ENCODE measurements at places on chromosomes 7 and 10.

GRCh38 chr7:106010331-106010730, 47.3 kb downstream of the CDHR3 start:
- DNase-seq: no peak

- DNase-seq: no peak
Measured at GRCh38 chr10:80283536-80284199, 5.8 kb downstream of the MAT1A start.

GRCh38 chr10:14413523-14413922, 82.8 kb upstream of the FRMD4A start:
- no peak for DNase-seq

GRCh38 chr7:157177983-157178381, 39.3 kb downstream of the UBE3C start:
- DNase-seq: no peak

- no peak for DNase-seq
Measured at GRCh38 chr7:25073451-25073850, 51.6 kb downstream of the CYCS start.

DNA sequence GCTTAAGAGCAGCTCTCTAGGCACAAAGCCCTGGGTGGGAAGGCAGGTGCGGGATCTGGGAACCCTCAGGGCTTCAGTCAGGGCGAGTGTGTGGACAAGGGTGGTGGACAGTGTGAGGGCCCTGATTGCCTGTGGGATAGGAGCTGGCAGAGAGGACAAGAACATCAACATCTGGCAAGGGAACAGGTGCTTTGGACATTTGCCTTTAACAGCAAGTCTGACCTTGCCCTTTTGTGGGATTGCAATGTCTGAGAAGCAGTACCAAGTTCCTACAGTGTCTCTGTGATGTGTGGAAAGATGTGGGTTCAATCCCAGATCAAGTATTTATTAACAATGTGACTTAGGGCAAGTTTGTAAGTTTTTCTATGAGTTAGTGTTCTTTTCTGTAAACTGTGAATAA, 46.7 kb downstream of the TFAM start:
- no peak for DNase-seq

GRCh38 chr10:22657566-22658225, 56.7 kb downstream of the PIP4K2A start:
- no peak for DNase-seq

- DNase-seq: no peak
Measured at GRCh38 chr7:5429253-5429856, 5.7 kb upstream of the TNRC18 start.

DNA sequence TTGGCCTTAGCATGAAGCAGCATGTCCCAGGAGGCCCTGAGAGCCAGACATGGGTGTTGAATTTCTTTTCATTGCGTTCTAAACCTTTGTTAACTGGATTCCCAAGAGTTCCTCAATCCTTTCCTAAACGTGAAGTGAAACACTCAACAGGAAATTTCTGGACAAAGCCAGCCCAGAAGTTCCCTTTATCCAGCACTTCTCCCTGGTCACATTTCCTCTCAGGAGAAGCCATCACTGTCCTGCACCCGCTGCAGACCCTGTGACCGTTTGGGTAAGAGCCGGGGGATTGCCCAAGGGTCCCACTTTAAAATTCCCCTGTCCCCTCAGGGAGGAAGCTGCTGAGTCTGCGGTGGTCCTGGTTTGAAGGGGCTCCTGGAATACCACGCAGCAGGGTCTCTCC, 88.0 kb upstream of the ZPBP start:
- no peak for DNase-seq

- DNase-seq: no peak
Measured at GRCh38 chr10:118272149-118272721, 69.9 kb downstream of the FAM204A start.

DNA sequence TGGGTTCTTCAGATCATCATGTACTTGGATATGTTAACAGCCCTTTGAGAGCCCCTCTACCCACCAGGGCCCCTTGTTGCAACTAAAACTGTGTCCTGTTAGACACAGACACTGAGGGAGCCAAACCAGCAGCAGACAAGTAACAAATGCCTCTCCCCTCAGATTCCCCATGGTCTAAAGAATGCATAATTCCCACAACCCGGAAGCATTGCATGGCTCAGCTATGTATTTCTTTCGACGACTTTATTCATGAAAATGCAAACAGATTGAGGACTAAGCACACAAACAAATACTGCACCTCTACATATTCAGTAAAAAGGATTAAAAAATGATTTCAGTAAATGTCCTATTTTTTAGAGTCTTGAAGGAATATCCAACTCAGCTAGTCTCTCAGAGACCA, 70.1 kb upstream of the HECW1 start:
- DNase-seq: no peak

GRCh38 chr10:32795598-32796183, 162.3 kb downstream of the ITGB1 start:
- no peak for DNase-seq

Measured in NCI-H2029 (cell line).